ENCODE measurements at places on chromosomes 2 and 18. TPM values are rescaled to one million over a fixed set of nuclear protein-coding genes. Genes with fewer than 3 reads are reported as not detected.

DNA sequence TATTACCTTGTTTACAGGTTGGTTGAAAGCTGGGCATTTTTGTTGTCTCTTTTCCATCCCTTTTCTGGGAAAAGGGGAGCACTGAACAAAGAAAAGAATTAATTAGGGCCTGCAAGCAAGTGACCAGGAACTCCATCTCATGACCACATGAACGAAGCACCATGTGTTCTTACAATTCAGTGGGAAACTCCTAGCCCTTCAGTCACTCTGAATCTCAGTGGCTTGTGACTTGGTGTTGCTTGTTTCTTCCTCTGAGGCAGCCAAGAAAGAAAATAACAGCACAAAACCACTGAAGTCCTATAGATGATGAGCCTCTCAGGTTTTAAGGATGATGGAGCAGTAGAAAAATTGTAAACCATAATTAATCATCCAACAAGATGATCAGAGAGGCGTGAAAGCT is 129.1 kb upstream of the CAB39 start:
- H3K4me3 ChIP-seq = no peak overlapping the region
- peaks cover 14% of the 10 kb centered on the region for H3K4me1 ChIP-seq
- H3K27ac ChIP-seq = no peak overlapping the region
- H3K27me3 ChIP-seq = no peaks in the 10 kb centered on the region
- no peaks in the 10 kb centered on the region for H3K36me3 ChIP-seq

DNA sequence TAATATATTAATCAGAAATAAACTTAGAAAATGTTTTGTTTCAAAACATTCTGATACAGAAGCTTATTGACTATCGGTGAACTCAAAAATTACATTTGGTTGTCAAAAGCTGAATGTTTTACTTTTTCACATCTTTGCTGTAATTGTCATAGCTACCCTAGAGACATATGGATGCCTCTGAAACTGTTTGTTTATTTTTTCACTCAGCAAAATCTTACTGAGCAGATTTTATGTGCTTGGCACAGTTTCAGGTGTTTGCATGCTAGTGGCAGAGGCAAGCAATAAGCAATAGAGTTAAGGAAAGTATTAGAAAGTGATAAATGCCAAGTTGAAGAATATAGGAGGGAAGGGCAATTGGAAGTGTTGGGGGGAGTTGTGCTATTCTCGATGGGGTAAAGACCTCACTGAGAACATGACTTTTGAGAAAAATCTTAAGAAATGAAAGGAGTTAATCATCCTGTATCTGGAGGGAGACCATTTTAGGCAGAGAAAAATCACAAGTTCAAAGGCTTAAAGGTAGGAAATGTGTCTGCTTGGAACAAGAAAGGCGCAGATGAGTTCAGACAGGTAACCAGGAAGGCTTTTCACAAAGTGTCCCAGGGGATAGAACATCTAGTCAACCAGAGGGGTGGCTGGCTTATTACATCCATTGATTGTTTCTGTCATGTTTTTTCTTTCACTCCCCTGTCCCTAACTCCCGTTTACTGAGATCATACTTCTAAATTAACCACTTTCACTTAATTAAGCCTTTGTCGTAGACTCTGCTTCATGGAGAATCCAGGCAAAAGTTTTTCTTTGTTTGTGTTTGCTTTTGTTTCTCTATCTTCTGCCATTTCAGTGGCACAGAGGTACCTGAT is 27.2 kb upstream of the COBLL1 start:
- no peak overlapping the region for H3K4me3 ChIP-seq
- H3K27me3 ChIP-seq = peaks cover 4% of the 10 kb centered on the region
- no peaks in the 10 kb centered on the region for H3K36me3 ChIP-seq
- H3K27ac ChIP-seq = no peak overlapping the region
- H3K4me1 ChIP-seq = no peaks in the 10 kb centered on the region

GRCh38 chr2:172196768-172197431 is 94.2 kb upstream of the DLX2 start:
- H3K27ac ChIP-seq = peak overlapping the region; percentile 1
- H3K4me1 ChIP-seq = peaks cover 12% of the 10 kb centered on the region
- H3K27me3 ChIP-seq = peaks cover 5% of the 10 kb centered on the region
- H3K36me3 ChIP-seq = no peaks in the 10 kb centered on the region

- no peak overlapping the region for H3K4me3 ChIP-seq
- no peak overlapping the region for H3K27ac ChIP-seq
Measured at GRCh38 chr2:237195396-237196120, 109.9 kb downstream of the COPS8 start.

DNA sequence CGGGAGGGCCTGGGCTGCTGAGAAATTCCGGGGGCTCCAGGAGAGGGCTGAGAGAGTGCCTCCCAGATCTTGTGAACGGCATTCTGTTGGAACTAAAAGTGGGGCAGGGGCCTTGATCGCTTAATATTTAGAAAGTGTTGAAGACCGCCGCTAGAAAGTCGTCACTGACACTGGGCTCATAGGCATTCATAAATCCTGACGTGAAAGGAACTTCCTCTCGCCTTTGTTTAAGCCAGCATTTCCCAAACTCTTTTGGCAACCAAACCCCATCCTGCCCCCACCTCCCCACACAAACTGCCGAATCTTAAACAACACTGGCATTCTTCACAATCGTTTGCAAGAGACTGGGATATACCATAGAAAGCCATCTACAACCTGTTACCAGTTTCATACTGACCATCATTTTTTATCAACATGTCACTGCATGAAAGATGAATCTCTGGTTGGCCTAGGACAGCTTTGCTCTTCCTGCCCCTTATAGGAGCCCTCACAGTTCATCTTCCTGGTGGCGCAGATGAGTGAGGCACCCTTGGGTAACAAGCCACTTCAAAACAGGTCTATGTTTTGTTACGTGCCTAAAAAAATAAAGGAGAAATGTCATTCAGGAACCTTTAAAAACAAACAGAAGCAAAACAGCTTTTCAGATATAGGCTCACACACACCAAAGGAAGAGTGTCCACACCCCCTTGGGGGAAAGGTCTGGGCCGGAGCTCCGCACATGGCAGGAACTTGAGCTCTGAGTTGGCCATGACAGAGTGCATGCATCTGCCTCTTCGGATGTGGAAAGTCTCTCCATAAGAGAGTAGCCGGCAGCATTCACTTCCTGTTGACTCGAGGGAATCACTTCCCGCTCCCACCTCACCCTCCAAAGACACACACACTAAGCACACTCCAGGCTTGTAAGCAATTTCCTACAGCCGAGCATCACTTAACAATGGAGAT is 13.0 kb downstream of the MTERF4 start:
- H3K36me3 ChIP-seq = peaks cover 14% of the 10 kb centered on the region
- peak overlapping the region; percentile 77 for H3K4me3 ChIP-seq
- no peak for DNase-seq
- H3K27me3 ChIP-seq = no peaks in the 10 kb centered on the region
- peaks cover 50% of the 10 kb centered on the region for H3K4me1 ChIP-seq

- DNase-seq = no peak
- H3K27ac ChIP-seq = no peak overlapping the region
- no peak overlapping the region for H3K4me3 ChIP-seq
Measured at GRCh38 chr2:159595410-159596046, 20.8 kb downstream of the BAZ2B start.

DNA sequence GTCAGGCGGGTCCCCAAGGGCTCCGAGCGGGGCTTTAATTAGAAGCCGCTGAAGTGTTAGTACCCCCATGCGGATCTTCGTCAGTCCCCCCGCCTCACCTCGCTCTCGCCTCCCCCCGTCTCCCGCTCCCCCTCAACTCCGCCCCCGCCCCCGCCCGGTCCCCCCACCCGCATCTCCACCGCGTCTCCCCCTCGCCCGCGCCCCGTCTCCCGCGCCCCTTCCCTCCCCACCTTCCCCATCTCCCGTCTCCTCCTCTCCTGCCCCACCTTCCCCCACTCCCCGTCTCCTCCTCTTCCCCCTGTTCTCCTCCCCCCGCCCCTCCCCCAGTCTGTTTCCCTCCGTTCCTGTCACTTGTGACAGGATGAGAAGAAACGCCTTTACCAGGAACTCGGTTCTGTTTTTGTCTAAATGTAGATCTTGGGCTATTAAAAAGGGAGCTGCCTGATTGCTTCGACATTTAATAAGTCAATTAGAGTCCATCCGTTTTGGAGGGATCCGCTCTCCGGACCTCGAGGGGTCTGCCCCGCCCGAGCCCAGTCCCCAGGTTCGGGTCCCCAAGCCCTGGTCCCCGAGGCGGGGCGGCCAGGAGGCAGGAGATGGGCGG is 969 bp upstream of the ALKAL2 start:
- DNase-seq = no peak
- H3K27me3 ChIP-seq = peaks cover 28% of the 10 kb centered on the region
- peak overlapping the region; percentile 76 for H3K4me3 ChIP-seq
- H3K27ac ChIP-seq = no peak overlapping the region
- H3K4me1 ChIP-seq = peaks cover 16% of the 10 kb centered on the region
- H3K36me3 ChIP-seq = no peaks in the 10 kb centered on the region

DNA sequence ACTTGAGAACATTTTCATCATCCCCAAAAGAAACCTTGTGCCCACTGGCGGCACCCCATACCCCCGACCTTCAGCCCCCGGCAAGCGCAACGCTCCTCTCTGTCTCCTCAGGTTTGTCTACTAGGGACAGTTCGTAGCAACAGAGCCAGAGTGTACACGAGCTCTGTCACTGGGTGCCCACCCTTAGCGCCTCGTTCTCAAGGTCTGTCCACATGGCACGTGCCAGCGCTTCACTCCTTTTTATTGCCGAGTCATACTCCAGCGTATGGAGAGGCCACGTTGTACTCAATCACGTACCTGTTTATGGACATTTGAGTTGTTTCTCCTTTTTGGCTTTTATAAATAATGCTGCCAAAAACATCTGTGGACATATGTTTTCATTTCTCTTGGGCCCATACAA is 30.3 kb upstream of the GPC1 start:
- H3K4me3 ChIP-seq = no peak overlapping the region
- no peaks in the 10 kb centered on the region for H3K36me3 ChIP-seq
- H3K27me3 ChIP-seq = peaks cover 2% of the 10 kb centered on the region

DNA sequence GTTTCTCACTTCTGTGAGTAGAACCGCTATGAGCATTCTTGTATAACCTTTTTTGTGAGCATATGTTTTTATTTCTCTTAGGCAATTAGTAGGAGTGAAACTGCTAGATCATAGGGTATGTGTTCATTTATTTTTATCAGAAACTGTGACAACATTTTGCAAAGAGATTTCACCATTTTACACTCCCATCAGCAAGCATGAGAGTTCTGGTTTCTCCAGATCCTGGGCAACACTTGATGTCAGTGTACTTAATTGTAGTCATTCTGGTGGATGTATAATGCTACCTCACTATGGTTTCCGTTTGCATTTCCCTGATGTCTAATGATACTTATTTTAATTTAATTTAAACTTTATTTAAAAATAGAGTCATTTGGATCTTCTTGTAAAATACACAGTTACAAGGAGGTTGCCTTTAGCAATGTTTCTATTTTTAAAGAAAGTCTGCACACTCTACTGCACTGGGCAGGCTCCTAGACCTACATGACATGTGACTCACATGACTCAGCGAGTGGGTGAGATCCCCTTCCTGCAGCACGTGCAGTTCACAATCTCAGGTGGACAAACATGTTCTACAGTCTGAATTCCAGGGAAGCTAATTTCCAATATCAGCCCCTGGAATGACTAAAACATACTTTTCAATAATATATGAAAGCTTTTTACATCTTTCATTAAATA is 127.0 kb upstream of the BCL2L11 start:
- H3K4me3 ChIP-seq = peak overlapping the region; percentile 73
- H3K27me3 ChIP-seq = no peaks in the 10 kb centered on the region
- peaks cover 30% of the 10 kb centered on the region for H3K4me1 ChIP-seq
- DNase-seq = no peak
- peaks cover 6% of the 10 kb centered on the region for H3K36me3 ChIP-seq
- peak overlapping the region; percentile 49 for H3K27ac ChIP-seq

ALK gene
- not detected for total RNA-seq

MEP1B gene
- not detected for total RNA-seq

Measured in naive thymus-derived CD8-positive, alpha-beta T cell (primary cell).